ENCODE measurements at places on chromosomes 3 and 15. TPM values are rescaled to one million over a fixed set of nuclear protein-coding genes. Genes with fewer than 3 reads are reported as not detected.

Gene MRAS
- polyA plus RNA-seq = 77.2 TPM

GRCh38 chr3:41598402-41599126 is 363.3 kb downstream of the ULK4 start:
- peak; percentile 23 for DNase-seq

Gene MORC1
- not detected for polyA plus RNA-seq

Gene NOX5
- 0.52 TPM for polyA plus RNA-seq

GRCh38 chr15:100256970-100257650 is 84.7 kb downstream of the ADAMTS17 start:
- DNase-seq = no peak

- DNase-seq = no peak
These were observed 216.5 kb downstream of the SNRPN start for GRCh38 chr15:25171111-25171811.

DNA sequence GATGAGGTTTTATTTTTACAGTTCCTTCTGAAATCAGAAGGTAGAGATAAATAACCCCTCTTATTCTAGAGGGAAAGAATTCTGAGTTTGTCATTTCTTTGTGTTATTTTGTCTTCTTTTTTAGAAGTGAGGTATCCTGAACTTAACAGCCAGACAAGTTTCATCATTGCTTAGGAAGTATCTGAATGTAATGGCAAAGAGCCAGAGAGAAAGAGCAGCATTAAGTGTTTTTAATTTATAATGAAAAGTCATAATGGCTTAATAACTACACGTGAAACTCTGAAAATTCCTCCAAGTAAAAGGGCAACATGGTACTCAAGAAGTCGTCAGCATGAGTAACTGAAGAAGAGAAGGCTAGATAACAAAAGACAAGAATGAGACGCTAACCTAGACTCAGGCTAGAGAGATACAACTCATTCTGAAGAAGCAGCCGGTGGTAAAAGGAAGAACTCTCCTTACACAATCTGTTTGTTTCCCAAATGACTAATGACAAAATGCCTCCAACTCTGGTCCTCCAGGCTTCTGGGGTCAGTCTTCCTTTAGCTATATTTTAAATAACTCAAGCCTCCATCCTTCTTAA is 116.2 kb upstream of the NECTIN3 start:
- DNase-seq = no peak

GRCh38 chr3:150270883-150271590 is 137.1 kb upstream of the TSC22D2 start:
- no peak for DNase-seq

Gene RASGRF1
- polyA plus RNA-seq = 0.16 TPM

Gene CCRL2
- polyA plus RNA-seq = 0.38 TPM

DNA sequence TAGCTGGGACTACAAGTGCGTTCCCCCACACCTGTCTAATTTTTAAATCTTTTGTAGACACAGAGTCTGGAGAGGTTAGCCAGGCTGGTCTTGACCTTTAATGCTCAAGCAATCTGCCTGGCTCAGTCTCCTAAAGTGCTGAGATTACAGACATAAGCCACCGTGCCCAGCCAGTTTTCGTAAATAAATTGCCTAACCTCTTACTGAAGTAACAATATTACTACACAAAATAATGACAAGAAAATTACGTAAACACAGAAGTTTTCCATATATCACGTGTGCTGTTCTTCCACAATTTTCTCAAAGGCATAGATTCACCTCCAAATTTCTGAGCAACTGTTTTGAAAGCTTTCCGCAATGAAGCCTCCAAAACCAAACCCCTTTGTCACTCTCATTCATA is 58.1 kb upstream of the PROK2 start:
- no peak for DNase-seq

Gene KIF9
- 6.8 TPM for polyA plus RNA-seq

DNA sequence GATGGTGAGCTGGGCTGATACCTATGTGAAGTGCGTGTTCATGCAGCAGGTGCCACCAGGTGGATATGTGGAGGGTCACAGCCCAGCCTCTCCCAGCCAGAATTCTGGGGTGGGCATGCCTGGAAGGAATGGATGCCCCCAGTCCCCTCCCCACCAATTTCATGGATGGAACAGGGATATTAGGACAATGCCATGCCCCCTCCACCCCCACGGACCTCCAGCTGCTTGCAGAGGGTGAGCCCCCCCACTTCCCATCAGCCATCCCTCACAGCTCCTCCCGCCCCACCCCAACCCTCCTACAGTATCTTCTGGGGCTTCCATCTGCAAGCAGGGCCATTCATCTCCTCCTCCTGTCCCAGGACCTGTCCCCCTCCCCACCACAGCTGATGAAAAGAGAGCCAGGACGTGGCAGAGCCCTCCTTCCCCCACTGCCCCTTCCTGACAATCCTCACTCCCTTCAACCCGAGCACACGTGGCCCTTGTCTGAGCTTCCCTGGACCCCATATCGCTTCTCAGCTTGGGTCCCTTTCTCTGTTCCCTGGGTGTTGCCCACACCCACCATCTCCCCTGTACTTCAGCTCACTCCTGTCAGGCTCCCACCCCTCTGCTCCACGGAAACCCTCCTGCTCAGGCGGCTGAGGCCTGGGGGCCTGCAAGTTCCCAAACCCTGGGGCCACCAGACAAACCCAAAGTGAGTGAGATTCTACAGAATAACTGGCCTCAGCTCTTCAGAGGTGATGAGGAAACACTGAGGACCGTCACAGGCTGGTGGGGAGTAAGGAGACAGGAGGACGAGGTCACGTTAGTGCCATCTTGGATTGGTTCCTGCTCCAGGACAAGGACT is 2.8 kb upstream of the SEMA3G start:
- DNase-seq = no peak

GRCh38 chr3:31431321-31431720 is 101.4 kb upstream of the STT3B start:
- peak; percentile 25 for DNase-seq

- DNase-seq = peak; percentile 45
These were observed 27.5 kb downstream of the PLSCR5 start for GRCh38 chr3:146577662-146578061.

GRCh38 chr15:48782911-48783310 is 28.0 kb downstream of the CEP152 start:
- no peak for DNase-seq

DNA sequence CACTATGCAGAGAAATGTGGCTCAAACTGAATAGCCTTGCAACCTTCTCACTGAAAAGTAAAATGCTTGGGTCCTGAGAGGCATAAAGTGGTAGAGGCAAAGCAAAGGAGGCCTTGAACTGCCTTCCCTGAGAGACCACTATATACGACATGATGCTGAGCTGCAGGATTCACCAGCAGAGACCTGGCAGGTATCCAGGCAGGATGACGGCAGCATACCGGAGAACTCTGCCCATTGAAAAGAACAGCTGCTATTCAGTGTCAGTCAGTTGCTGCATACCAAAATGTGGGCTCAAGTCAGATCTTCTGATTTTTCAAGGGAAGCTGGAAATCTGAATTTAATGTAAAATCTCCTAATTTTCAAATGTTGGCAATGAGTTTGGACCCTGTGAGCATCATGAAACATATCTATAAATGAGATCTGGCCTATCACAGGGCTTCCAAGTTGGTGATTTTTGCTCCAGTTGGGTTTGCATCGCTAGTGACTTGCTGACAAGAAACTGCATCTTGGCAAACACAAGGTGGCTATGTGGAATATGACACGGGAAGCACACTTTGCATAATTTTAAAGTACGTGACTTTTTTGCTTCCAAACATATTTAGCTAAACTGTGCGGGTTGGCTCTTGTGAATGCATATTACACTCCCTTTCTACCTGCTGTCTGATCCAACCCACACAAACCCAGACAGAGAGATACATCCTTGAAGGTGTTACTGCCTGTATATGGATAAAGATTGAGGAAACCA is 529.0 kb downstream of the AGBL1 start:
- peak; percentile 65 for DNase-seq

Gene AMT
- 10.1 TPM for polyA plus RNA-seq

Gene EBLN2
- 1.4 TPM for polyA plus RNA-seq

DNA sequence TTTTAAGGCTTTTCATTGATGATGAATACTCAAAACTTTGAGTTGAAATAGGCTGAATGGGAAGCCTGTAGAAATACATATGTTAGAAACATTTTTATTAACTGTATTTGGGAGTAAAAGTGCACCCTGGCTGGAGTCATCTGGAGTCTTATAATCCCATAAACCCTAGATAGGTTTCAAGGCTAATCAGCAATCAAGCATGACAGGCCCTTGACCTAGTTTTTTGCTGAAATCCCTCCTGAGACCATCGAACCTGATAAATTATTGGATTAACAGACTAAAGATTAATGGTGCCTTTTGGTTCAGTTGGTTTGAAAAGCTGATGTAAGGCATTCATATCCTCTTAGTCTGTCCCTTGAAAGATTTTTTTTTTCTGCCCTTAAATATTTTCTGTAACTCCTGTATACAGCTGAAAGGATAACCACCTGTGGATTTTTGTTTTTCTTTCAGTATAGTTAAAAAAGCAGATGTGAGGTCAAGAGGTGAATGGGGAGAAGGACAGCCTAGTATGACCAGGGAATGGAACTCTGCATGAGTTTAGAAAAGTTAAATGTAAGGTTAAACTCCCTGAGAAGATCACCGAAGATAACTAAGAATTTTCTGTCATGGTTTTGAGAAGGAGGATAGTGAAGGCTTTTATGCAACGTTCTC is 69.4 kb upstream of the STXBP5L start:
- DNase-seq = no peak

Gene SH3GL3
- 13.6 TPM for polyA plus RNA-seq

DNA sequence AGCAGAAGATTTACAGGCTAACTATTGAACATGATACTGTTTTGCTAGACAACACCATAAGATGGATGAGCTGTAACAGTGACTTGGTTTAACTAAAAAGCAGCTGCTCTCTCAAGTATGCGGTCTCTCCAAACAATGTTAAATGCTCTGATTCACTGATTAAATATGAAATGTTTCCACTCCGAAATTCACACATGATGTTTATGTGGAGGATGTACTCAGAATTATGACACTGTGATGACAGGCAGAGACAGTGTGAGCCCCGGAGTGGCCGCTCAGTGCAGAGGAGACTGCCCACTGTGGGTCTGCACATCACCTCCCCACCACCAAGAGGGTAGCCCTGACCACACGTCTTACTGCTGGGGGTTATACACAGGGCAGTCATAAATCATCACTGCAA is 83.9 kb upstream of the MEX3B start:
- peak; percentile 23 for DNase-seq

- DNase-seq = no peak
These were observed 28.8 kb upstream of the HDAC11 start for GRCh38 chr3:13451301-13451673.

GRCh38 chr3:127820221-127820825 is 2.0 kb downstream of the MGLL start:
- DNase-seq = no peak

Gene PROK2
- 0.90 TPM for polyA plus RNA-seq

Gene GOLGA8G
- 0.03 TPM for polyA plus RNA-seq

Gene SI
- polyA plus RNA-seq = not detected

GRCh38 chr15:100873029-100873677 is 6.5 kb upstream of the ALDH1A3 start:
- DNase-seq = peak; percentile 79

Gene SPG11
- 56.5 TPM for polyA plus RNA-seq

Gene ATP8B4
- polyA plus RNA-seq = 3.9 TPM

DNA sequence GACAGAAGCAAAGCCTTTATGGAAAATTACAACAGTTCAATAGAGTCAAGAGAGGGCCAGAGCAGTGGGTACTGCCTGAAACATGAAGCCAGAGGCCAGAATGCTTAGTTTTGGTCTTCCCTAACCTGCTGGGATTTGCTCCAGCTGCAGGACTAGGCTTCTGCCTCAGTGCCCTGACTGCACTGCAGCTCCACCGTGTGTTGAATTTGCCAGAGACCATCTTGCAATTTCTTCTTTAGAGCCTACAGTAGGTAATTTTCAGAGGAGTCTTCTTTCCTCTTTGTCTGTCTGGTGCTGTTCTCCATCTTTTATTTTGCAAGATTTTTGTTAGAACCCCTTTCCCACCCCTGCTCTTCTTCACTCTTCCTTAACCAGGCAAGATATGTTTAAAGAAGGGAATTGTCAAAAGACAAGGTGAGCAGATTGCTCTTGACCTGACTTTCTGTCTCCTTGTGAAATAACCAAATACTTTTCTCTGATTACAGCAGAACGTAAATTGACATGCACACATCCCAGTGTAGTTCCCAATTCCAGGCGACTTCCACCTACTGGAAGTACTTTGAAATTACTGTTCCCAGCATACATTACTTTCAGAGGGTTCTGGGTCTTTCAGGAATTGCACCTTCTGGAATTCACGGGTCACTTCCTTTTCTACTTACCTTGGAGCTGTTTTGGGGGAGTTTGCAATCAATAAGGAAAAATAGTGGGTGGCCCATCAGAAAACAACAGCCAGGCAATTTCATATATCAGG is 161.2 kb downstream of the MINAR1 start:
- no peak for DNase-seq

- no peak for DNase-seq
These were observed 112.2 kb upstream of the LRRN1 start for GRCh38 chr3:3686907-3687648.

DNA sequence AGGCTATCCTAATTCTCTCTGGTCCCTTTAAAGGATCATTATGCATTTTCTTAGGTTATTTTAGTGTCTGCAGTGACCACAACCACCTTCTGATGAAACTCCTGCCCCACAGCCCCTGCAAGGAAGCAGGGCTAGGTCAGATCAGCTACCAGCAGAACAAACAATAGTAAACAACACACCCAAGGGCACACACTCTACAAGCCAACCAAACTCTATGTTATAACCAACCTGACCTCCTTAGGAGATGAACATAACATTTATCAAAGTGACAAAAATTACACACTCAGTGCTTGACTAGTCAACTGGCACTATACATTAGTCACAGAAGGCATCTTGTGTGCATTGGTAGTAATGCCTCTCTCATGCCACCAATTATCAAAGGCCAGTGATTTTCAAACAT is 17.3 kb downstream of the DENND6A start:
- no peak for DNase-seq

Gene LTF
- 2.1 TPM for polyA plus RNA-seq

- DNase-seq = no peak
These were observed 51.8 kb downstream of the IQSEC1 start for GRCh38 chr3:13021141-13022114.

DNA sequence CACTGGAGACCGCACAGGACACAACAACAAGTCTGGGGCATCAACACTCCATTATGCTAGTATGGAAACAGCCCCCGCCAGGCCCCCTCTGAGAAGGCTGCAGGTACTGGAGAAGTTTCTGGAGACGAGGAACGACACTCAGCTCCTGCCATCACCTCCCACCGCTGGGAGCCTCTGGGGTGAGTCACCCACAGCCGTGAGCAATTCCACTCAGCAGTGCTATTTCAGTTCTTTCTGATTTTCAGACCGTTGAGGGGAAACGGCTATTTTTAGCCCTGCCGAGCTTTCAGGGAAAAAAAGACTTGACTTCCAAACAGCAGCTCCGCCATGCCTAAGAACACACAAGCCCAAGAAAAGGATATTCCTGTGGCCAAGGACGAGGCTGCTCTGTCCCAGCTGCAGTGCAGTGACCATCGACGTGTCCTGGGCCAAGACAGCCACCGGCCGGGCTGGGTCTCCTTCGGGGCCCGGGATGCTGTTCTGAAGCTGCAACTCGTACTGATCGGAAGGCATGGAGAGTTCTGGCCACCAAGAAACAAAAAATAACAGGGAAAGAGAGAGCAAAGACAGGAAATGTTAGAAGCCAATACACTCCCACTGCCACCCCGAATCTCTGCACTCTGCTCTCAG is 40.8 kb downstream of the NUP210 start:
- peak; percentile 51 for DNase-seq

Gene ST3GAL6
- 7.4 TPM for polyA plus RNA-seq

Gene HYKK
- 2.1 TPM for polyA plus RNA-seq

- no peak for DNase-seq
These were observed 5.1 kb upstream of the MTHFS start for GRCh38 chr15:79901958-79902357.

- DNase-seq = no peak
These were observed 19.6 kb upstream of the SEC13 start for GRCh38 chr3:10340476-10340875.

Measured in muscle of back (tissue), 13 donors.